Muscle of arm (tissue), 14 donors: ENCODE measurements at places on chromosomes 7 and 10.

DNA sequence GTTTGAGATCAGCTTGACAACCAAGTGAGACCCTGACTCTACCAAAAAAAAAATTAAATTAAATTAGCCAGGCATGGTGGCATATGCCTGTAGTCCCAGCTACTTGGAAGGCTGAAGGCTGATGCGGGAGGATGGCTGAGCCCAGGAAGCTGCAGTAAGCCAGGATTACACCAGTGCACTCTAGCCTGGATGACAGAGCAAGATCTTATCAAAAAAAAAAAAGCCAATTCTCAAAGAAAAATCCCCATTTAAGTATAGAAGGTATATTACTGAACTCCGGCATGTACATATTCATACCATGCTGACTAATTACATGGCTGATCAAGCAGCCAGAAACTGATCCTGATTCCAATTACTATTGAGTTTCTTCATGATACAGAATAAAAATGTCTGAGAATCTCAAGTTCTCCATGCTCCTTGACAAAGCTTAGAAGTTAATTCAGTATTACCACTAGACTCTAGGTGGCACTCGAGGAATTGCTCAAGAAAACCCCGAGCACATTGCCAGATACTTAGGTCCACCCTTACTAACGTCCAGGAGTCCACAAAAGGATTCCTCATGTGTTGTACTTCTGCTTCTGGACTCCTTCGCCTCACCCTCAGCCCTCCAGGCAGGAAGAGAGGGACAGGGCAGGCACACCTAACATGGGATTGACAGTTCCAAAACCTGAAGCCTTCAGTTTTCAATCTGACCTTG, 148.9 kb downstream of the PARD3 start:
- DNase-seq, result peak; percentile 74

GRCh38 chr10:77456414-77456813, 181.2 kb downstream of the KCNMA1 start:
- DNase-seq, result no peak

GRCh38 chr7:128948976-128949760, 11.4 kb downstream of the IRF5 start:
- no peak for DNase-seq

DNA sequence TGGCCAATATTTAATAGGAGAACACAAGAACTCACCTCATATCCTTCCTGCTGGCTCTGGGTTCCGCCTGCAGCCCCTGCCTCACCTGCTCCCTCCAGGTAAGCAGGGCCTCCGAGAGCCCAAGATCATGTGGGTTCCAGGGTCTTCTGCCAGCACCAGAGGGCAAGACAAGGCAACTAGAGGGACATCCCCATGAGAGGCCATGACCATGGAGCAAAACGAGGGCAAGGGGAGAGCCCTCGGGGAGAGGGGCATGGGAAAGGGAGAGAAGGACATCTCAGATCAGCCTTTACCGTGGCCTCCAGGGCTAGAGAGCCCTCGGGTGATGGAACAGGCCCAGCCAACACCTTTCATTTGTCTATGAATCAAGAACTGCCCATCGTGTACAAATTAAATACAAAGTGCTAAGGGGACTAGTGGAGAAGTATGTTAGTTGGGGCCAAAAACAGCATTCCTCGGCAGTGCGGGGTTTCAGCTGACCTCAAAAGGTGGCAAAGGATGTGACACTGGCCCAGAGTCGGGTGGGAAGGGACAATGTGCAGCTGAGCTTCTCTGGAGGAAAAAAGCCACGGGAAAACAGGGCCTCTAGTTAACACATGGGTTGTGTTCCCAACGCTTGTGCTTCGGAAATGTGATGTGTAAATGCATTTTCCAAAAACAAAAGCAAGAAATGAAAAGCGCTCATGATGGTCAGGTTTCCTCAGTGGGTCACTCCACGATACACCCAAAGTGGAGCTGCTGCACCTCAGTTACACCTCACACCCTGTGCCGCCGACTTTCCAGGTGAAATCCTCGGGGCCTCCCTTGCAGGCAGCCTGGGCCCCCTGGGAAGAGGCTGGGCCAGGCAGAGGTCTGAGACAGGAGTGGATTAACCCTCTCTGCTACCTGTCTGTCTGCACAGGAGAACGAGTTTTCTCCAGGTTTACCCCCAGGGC, 2.0 kb downstream of the AOC1 start:
- no peak for DNase-seq

DNA sequence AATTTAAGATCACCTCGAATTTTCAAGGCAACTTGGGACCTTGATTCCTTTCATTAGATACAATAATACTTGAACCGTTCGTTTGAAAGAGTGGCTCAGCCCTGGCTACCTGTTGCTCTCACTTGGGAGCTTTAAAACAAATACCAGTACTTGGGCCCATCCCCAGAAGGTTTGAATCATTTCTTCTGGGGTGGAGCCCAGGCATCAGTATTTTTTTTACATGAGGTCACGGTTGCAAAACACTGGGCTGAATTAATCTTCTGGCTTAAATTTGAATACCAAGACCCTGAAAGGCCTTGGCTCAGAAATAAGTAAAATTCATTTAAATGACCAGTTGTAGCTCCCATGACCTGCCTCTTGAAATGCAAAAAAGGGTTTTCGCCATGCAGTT, 214.9 kb downstream of the CREB5 start:
- no peak for DNase-seq

DNA sequence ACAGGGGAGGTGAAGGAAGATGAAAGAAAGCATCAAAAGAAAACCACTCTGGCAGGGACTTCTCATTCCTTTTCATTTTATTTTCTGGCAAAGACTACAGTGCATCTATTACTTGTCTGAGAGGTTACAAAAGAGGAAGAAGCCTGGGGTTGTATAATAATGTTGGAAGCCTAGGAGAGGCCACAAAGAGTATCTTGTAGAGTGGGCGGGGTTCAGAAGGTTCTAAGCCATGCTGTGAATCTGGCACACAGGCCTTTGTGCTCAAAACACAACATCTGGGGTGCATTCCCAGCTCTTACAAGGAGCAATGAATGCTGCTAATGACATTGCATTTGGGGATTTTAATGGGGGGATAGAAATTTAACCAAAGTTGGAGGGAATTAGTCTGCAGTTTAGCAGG, 49.4 kb downstream of the MRPL32 start:
- no peak for DNase-seq

GRCh38 chr7:71325151-71325550, 193.2 kb downstream of the GALNT17 start:
- no peak for DNase-seq

- DNase-seq, result no peak
Observed at GRCh38 chr10:63866747-63867140, 345.5 kb downstream of the REEP3 start.
